ENCODE measurements at places on chromosomes 13 and 19.

DNA sequence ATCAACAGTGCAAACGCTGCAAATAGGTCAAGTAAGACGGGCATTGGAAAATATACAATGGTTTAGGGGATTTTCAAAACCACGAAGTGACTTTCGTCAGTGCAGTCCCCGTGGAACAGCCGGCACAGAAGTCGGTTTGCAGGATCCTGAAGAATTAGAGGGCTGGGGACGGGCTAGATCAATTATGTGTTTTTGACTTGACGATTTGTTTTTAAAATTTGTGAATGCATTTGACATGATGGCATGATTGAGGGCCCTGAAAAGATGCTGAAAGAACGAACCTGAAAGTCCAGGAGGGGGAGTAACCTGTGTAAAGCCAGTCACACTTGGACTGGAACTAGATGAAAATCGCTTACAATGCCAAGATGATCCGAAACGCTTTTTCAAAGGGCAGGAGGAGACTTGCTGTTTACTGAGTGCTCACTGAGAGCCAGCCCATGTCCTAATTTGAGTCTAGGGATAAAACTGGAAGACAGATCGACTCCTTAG lies 8.9 kb upstream of the DGKH start:
- DNase-seq, result no peak

DNA sequence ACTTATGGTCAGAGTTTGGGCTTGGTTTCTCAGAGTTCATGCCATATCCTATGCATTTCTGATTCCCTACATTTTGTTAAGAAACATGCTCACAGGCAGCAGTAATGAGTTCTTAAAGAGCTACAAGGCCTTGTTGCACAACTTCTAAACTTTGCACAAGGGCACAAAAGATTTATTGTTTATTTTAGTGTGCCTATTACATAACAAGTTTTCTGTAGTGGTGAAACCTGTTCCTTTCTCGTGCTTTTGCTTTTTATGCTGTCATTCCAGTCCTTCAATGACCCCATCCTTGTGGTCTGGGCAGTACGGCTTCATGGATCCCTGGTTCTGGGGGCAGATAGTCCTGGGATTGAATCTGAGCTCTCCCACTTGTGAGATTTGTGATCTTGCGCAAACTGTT lies 17.8 kb downstream of the ZNF507 start:
- DNase-seq, result no peak

DNA sequence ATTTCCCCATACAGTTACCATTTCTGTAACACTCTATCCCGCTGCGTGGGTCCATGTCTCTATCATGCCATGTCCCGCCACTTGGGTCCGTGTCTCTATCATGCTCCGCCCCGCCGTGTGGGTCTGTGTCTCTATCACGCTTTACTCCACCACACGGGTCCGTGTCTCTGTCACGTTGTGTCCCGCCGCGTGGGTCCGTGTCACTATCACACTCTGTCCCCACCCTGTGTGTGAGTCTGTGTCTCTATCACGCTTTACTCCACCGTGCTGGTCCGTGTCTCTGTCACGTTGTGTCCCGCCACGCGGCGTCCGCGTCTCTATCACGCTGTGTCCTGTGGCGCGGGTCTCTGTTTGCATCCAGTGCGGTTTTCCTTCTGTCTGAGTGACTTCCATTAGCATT lies 11.6 kb downstream of the ADPRHL1 start:
- no peak for DNase-seq

GRCh38 chr19:18804139-18804601 lies 13.1 kb upstream of the COMP start:
- no peak for DNase-seq

- DNase-seq, result no peak
Observed at GRCh38 chr13:113607056-113607888, 22.7 kb downstream of the TFDP1 start.

GRCh38 chr19:2532252-2533071 lies 56.5 kb downstream of the GADD45B start:
- DNase-seq, result no peak

GRCh38 chr13:75645141-75645540 lies 9.0 kb downstream of the LMO7 start:
- no peak for DNase-seq

DNA sequence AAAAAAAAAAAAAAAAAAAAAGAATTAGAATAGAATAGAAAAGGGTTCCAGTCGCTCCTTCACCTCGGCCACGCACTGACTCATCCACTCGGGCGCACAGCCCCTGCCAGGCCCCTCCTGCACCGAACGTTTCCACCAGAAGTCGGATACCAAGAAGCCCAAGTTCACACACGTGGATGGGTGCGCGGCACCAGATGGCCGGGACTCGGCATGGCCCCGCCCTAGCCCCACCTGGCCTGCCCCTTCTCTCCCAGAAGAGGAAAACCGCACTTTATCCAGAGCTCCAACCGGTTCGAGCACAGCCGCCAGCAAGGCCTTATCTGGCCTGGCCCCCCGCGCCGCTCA lies 5.9 kb downstream of the PRR36 start:
- DNase-seq, result no peak

GRCh38 chr13:38255600-38255999 lies 94.1 kb upstream of the UFM1 start:
- DNase-seq, result no peak

GRCh38 chr19:11486661-11487503 lies 6.0 kb upstream of the ELAVL3 start:
- DNase-seq, result no peak

DNA sequence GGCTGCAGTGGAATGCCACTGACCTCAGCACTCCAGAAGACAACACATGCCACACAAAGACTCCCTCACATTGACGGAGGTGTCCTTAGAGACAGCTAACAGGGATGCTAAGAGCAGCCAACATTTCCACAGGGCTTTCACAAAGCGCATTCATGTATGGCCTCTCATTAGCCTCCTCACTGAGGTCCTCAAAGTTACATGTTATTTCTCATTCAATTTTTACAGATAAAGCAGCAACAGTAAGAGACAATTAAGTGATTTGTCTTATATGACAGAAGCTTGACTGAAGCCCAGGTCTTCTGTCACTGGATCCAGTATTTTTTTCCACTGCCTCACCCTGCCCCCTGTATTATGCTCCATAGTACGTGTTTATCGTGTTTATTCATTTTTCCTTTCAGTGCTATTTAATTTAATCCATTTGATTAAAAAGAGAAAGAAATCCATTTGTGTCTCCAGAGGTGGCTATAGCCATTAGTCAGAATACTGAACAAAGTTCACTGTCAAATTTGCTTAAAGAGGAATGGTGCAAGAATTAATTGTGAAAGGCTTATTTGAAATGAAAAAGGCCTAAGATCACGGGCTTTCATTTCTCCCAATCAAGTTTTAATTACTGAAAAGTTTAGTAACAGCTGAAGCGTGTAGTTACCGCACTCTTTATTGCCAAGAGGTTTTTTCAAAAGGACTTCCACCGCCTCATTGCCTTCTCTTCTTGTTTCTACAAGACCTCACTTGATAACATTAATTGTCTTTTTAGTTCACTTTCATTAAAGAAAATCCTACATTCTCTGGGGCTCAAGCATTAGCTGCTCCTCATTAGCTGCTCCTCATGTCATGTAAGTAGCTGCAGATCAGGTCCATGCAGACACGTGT lies 115.0 kb downstream of the COG6 start:
- no peak for DNase-seq

DNA sequence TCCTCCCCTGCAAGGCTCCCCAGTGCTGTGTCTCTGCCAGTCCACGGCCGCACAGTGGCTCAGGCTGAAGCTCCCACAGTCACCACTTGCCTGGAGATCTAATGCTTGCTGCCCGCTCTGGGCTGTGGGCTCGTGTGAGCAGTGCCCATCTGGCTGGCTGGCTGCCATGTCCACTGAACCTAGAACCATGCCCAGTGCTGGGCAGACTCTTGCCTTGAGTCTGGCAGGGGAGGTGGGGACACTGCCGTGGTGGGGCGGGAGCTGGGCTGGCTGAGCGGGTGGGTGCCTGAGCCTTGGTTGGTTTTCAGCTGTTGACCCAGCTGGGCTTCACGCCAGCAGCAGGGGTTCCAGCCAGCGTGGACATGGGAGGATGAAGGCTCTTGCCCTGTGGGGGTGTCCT lies 52.3 kb downstream of the CRTC1 start:
- no peak for DNase-seq

DNA sequence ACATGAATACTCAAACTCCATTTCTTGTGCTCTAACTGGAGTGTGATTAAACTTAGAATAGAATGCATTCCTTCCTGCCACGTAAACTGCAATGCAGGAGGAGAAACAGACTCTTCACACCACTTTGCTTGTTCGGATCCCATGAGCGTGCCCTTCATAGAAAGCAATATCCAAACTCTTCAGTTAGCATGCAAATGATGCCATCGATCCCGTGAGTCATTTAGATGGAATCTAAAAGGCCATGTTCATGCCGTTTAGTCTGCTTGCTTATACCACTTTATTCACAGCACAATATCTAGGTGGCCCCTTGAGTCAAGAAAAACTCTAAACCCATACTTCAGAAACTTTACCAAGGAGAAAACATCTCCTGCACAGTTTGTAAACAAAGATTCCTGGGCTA lies 225.8 kb downstream of the OXGR1 start:
- DNase-seq, result no peak

Measured in stimulated activated CD8-positive, alpha-beta memory T cell treated with anti-CD3 and anti-CD28 coated beads, Interleukin-4, amount 100 ng/mL, for 4 hours (primary cell).